ENCODE measurements at places on chromosomes 16 and 17.

- no peak for DNase-seq
These were observed 390 bp downstream of the ZNRF1 start for GRCh38 chr16:74999219-74999608.

- no peak for DNase-seq
These were observed 19.0 kb upstream of the VWA3A start for GRCh38 chr16:22073350-22073749.

DNA sequence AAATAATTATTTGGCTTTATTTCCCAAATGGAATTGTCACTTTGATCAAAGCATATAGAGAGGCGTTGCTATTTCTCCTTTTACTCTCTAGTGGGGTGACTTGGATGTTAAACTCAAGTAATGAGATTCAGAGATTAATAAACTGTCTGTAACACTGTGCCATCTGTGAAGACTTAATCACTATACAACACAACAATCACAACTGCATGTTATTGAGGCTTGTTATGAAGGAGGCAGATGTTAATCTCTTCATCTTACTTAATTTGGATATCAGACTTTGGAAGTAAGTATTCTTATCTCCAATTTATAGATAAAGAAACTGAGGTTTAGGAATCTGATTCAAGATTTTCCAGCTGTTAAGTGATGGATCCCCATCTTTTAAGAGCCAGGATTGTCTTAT is 132.5 kb downstream of the CNTNAP4 start:
- no peak for DNase-seq

- no peak for DNase-seq
These were observed 5.9 kb downstream of the ZNF205 start for GRCh38 chr16:3118204-3118790.

- DNase-seq: no peak
These were observed 53.1 kb downstream of the RAP1GAP2 start for GRCh38 chr17:2849327-2849670.

Measured in fibroblast of skin of left quadriceps (primary cell).